ENCODE measurements at places on chromosomes 1 and 21.

- DNase-seq, result no peak
Measured at GRCh38 chr1:190328361-190328760, 149.3 kb downstream of the BRINP3 start.

- DNase-seq, result no peak
Measured at GRCh38 chr1:101069158-101069557, 43.6 kb upstream of the DPH5 start.

DNA sequence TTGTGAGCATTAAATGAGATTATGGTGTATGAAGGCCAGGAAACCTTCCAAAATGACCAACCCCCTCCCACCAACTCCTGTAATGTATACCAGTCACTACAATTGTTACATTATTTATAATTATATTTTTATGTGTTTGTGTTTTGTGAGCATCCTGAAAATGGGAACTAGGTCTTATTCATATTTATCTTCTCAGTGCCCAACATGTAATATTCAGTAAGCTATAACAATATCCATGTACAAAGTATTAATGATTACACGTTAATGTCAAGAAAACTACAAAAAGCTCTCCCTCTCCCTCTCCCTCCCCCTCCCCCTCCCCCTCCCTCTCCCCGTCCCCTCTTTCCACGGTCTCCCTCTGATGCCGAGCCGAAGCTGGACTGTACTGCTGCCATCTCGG lies 19.0 kb upstream of the ASAP3 start:
- DNase-seq, result no peak

DNA sequence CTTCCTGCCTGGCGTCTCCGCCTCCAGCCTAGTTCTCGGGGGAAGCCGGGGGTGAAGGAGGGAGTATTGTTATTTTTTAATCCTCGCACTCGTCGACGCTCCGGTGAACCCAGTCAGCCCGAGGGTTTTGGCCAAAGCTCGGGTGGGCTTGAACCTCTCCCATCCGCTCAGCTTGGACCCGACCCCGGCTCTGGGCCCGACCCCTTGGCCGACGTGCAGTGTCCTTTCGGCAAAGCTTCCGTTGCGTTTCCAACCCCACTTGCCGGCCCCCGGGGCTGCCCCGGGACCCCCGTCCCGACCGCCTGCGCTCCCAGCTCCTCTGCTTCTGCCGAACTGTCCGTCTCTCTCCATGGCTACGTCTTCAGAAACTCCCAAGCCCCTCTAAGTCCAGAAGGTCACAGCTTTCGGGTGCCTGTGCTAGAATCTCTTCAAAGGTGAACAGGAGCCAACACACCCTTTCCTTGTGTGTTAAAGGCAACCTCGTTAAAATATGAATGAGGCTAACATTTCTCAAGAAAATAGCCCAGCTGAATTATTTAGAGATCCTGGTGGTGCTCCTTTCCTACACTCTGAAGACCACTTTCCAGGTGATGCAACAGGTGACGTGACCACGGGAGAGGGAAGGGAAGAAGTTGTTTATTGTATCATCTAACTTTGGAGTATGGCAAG lies 647 bp downstream of the DESI2 start:
- DNase-seq, result peak; percentile 26

- no peak for DNase-seq
Measured at GRCh38 chr1:44467566-44467965, 62.5 kb downstream of the RNF220 start.

- no peak for DNase-seq
Measured at GRCh38 chr1:56345831-56346230, 233.5 kb downstream of the PLPP3 start.

GRCh38 chr1:72177711-72178110 lies 104.6 kb downstream of the NEGR1 start:
- no peak for DNase-seq

DNA sequence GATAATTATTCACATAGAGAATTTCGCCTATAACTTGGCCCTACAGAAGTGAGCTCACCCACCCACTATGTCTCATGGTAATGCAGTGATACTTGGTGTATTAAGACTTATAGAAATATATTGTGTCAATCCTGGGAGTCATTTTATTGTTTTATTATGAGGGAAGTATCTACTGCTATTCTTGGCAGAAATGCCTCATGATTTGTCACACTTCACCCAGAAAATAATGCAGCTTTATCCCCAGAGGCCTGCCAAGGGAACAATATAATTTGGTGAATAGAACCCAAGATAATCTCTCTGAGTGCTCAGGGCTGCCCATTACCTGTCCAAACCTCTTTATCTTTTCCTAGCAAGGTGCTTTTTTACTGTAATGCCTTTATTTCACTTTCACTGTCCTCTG lies 98.0 kb downstream of the ZP4 start:
- DNase-seq, result no peak

GRCh38 chr1:209645574-209646452 lies 6.4 kb downstream of the LAMB3 start:
- peak; percentile 27 for DNase-seq

DNA sequence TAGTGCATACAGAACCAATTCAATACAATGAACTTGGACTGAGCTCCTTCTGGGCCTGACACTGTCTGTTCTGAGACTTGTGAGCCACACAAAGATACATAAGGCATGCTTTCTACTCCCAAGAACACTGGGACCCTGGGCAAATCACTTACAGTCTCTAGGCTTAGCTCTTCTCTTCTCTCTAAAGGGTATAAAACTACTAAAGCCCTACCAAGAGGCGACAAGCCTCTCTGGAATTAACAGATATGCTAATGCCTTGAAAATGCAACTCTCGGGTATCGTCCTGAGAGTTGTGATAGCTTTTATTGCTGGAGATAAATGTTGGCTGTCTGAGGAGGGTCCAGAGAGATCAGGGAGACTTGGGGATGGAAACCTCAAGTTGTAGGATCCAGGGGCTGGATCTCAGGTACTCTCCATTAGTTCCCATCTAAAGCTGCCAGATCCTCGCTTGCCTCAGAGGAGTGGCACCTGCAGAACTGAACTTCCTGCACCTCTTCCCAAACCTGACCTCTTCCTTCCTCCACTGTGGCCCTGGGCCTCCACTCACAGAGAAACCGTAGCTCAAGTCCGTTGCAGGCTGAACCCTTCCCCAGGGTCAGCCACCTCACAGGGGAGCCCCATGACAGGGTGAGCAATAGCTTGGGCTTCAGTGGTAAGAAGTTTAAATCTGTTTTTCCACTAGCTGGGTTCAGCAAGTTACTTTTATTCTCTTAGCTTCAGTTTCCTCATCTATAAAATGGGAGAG lies 11.5 kb upstream of the CFAP45 start:
- no peak for DNase-seq

DNA sequence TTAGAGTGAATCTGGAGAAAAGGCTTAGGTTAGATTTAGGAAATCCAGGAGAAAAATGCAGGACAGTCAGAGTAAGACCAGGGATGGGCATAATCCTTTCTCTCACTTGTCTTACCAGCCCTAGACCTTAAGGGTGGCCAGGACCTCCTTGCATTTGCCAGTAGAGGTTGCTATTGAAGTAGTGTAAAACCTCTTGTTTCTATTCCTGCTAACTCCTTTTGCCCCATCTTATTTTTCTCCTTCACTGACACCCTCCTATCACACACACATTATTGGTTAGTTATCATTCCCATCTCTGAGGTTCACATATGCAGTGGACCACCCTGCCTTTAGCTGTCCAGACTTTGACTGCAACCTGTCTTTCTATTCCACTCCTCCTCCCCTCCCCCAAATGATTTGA lies 75.0 kb upstream of the MACF1 start:
- DNase-seq, result no peak

DNA sequence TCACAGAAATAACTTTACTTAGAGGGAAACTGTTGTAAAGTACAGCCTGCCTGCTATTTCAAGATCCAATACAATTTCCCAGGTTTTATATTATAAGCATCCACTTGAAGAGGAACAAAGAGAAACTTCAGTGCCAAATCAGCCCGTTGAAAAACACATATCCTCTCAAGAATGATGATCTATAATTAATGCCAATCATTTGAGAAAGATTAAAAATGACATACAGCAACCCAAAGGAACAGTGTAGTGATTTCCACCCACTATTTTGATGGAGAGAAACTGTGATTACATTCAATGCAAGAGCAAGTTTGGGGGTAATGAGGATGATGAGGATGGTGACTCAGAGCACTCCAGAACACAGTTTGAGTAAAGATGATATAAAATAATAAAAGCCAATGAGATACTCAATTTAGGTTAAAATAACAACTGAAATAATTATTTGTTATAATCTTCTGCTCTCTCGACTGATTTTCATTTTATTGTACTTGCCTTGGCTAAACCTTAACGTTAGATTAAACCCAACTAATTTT lies 715.5 kb downstream of the NCAM2 start:
- no peak for DNase-seq

DNA sequence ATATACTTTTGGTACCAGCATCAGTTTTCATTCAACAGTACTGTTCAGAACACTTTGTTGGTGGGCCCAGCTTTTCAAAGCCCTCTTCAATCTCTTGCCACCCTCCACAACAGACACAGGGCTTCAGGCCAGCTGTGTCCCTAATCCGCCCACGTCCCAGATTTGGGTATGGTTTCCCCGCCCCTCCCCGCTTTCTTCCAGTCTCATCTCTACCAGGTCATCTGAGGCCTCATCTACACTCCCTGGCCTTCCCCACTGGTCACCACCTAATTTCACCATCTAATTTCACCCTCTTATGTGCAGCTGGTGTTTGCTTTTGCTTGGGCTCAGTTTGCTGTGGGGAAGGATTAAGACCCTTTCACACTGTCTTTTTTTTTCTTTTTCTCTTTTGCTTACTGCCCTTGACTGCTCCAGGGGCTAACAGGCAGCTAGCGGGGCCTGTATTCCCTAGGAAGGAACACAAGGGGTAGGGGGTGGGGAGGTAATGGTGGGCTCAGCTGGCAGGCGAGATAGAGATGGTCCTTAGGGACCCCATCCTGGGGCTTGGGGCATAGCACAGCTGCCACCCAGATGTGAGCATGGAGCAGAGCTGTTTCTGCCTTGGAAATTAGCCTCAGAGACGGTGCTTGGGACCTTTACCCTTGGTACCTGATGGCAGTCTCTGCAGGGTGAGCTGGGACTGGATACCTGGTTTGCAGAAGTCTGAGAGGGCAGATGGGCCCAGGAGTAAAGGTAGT lies 3.8 kb upstream of the EPB41 start:
- DNase-seq, result peak; percentile 72

DNA sequence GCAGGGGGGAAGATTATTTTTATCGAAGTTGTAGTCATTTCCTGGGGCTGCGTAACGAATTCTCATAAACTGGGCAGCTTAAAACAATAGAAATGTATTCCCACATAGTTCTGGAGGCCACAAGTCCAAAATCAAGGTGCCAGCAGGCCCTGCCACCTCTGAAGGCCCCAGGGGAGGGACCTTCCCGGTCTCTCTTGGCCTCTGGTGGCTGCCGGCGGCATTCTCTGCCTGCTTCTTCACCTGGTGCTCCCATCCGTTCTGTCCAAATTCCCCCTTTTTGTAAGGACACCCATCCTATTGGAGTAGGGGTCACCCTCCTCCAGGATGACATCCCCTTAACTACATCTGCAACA lies 92.8 kb downstream of the PDE9A start:
- DNase-seq, result no peak

DNA sequence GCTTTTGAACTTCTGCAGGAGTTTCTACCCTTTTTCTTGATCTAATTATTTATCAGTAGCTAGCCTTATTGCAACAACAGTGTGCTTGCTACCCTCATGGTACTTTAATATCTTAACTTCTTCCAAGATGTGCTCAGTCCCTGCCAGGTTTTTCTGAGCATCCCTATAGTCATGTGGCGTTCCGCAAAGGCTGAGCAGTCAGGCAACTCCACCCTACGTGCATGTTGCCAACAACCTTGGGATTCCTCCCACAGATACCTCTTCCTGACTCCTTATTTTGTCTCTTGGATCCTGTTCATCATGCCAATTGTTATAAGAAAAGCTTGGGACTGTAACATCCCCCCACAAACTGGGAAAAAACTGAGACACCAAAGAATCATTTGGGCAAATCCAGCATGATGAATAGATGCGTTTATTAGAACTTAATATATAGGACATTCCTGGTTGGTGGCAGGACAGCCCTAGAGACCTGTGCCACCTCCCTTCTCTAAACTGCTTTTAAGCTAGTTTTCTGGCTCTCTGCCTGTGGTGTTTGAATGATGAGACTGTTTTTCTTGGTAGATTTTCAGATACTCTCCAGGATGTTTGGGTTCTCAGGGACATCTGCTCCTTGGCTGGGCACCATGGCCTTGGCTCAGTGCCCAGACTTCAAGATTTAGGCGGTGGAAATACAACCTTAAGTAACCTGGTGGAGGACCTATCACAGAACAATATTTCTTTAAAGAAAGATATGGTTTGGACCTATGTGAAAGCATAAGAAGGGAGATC lies 27.1 kb upstream of the KCTD3 start:
- DNase-seq, result peak; percentile 90

DNA sequence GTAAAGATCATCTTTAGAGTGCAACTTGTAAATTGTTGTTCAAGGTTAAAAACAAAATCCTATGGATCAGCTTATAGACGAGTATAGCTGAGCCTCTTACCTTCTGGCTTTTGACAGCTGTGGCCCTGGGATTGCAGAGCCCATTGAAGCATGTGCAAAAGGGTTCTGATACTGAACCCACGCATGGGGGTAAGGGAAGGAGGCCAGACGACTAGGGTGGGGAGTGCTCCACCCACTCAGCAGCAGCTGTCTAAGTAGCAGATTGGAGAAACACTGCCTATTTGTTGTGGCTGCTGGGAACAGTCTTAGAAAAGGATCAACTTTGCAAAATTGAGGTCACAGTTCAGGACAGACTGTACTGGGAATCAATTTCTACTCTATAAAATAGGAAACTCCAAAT lies 16.1 kb downstream of the CD101 start:
- peak; percentile 92 for DNase-seq

- no peak for DNase-seq
Measured at GRCh38 chr1:5161372-5161771, 507.0 kb downstream of the AJAP1 start.

- no peak for DNase-seq
Measured at GRCh38 chr21:16117851-16118590, 388.2 kb downstream of the USP25 start.

GRCh38 chr1:62628506-62628905 lies 31.2 kb downstream of the ANGPTL3 start:
- no peak for DNase-seq

DNA sequence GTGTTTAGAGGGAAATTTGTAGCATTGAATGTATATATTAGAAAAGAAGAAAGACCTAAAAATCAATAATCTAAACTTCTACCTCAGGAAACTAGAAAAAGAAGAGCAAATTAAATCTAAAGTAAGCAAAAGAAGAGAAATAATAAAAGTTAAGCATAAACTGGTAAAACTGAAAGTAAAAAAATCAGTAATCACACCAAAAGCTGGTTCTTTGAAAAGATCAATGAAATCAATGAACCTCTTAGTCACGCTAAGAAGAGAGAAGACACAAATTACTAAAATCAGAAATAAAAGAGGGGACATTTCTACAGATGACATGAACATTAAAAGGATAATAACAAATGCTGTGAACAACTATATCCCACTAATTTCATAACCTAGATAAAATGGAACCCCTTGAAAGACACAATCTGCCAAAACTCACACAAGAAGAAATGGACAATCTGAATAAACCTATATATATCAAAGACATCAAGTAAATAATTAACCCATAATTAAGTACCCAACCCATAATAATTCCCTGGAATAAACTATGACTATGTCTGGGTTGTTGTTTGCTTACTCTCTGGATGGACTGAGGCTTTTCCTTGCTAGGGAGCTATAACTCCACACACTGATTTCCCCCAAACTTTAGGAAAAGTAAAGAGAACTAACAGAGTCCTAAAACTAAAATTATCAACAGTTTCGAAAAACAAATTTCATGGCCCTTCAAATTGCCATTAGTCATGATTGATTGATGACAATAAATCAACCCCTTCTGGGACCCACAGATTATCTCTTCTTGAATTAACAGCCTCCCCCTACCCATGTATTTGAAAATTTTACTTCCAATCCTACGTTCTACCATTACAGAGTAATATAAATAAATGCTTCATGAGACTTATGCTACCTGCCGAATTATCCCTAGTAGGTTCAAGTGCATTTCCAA lies 2.8 kb upstream of the CDC73 start:
- DNase-seq, result no peak

Measured in NCI-H2171 treated with DMSO at 0.1 percent for 48 hours (cell line).